Activated CD4-positive, alpha-beta T cell treated with anti-CD3 and anti-CD28 coated beads for 1 hour (primary cell): ENCODE measurements at places on chromosomes 3 and 15.

DNA sequence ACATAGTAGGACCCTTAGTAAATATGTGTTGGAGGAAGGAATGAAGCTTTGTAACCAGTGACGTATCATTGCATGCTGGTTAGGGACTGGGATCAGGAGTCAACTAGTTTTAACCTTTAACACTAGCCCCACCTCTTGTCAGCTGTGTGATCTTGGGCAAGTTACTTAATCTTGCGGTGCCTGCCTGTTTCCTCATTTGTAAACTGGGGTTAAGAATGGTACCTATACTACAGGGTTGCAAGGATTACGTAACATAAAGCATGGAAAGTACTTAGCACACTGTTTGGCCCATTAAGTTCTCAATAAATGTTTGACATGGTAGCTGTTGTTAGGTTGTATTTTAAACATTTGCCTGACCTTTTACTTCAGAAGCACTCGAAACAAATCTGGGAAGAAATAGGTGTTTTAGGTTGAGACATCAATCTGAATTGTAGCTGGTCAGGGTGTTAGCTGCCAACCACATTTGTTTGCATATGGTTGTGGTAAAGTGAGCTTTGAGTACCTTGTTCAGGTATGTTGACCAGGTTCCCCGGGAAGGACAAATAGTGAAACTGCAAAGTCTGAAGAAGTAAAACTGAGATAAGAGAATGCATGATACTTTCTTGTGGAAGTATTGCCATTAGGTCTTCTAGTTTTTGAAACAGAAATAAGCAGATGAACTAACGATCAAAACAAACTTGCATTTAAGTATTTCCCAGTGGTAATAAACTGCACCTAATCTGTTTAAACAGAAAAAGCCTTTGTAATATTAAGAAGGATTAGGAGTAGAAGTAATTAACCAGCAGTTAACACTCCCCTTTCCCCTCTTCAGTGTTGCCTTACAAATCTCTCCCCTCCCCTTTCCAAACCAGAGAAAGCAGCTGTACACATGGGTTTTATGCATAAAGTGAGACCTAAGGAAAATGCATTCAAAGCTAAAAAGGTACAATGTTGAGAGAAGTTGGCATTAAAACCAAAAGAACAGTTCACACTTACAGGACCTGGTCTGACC is 25.8 kb upstream of the SCAANT1 start:
- no peak for DNase-seq

- DNase-seq: no peak
Measured at GRCh38 chr3:127997016-127997415, 55.2 kb upstream of the SEC61A1 start.

DNA sequence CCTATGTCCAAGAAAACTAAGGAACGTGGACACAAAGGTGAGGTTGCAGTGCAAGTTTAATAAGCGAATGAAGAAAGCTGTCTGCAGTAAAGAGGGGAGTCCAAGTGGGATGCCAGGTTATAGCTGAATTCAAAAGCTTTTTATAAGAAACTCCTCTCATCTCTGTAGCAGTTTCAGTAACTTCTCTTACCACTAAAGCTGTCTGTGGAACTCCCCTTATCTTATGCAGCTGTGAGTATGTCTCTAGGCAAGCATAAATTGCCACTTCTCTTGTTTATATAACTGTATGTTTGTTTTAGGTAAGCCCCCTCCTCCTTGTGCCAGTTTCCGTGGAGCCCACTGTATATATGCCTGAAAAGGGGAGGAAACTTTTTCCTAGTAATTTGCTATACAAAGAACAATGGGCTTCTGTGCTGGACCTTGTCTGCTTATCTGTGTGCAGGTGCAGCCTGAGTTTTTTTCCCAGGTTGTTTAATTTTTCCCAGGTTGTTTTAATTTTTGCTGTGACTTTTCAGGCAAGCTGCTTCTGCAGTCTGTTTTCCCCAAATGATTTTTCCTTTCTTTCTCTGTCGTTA is 875.1 kb upstream of the EPHA6 start:
- DNase-seq: no peak

GRCh38 chr3:101171681-101172191 is 148.6 kb downstream of the IMPG2 start:
- no peak for DNase-seq

DNA sequence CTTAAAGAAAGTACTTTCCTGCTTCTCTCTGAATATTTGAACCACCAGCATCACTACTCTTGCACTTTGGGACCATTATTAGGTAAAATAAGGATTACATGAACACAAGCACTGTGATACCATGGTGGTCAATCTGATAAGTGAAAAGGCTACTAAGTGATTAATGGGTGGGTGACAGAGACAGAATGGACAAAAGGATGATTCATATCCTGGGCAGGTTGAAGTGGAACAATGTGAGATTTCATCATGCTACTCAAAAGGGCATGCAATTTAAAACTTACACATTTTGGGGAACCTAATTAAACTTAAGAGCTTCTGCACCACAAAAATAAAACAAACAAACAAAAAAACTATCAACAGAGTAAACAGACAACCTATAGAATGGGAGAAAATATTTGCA is 172.0 kb upstream of the CD96 start:
- DNase-seq: no peak

- no peak for DNase-seq
Measured at GRCh38 chr15:48459571-48460442, 128.6 kb downstream of the DUT start.

DNA sequence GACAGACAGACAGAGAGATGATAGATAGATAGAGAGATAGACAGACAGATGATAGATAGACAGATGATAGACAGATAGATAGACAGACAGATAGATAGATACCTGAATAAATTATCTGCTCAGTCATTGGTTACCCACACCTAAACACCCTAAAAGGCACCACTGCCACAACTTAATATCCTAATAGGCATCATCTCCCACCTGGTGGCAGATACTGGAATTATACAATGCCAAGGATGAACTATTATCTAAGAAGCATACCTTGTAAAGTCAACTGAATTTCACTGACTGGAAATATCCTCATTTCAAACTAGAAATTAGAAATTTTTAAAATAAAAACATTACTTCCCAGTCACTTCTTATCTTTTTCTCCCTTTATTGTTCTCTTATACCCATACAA is 19.4 kb upstream of the ATP8B4 start:
- no peak for DNase-seq

DNA sequence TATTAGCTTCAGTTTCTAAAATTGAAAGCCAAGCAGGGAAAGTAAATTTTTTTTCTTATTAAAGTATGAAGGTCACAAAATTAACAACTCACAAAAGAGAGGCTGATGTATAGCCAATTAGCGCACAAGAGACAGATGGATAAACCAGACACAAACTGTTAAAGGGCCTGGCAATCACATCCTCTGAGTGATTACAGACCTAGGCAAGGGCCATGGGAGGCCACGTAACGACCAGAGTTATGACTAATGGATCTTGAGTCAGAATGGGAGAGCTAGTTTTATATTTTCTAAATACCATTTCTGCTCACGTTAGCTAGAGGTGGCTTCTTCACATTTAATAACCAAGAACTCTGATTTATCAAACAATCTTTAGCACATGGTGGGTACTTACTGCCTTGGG is 17.8 kb upstream of the SCAMP5 start:
- no peak for DNase-seq

- DNase-seq: peak; percentile 16
Measured at GRCh38 chr3:71725271-71725991, at the start of gene EIF4E3. Gene EIF4E3, minus strand, starts transcription at chr3:71725402. Its CDS starts 35 bp downstream, at chr3:71725367.

DNA sequence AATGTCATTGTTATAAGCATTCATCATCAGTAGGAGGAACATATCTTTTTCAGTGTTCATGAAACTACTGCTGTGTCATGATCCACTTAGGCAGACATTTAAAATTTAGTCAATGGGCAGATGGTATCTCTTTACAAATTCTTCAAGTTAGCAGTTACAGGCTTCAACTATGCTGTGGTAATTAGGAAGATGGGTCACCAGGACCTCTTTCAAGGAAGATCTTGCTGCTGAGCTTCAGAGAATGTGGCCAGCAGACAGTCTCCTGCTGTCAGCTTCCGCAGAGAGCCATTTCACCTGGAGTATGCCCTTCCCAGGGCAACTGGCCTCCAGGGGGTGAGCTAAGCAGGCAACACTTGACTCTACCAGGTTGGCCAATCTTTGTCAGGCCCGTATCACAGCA is 19.4 kb downstream of the IFT57 start:
- no peak for DNase-seq

DNA sequence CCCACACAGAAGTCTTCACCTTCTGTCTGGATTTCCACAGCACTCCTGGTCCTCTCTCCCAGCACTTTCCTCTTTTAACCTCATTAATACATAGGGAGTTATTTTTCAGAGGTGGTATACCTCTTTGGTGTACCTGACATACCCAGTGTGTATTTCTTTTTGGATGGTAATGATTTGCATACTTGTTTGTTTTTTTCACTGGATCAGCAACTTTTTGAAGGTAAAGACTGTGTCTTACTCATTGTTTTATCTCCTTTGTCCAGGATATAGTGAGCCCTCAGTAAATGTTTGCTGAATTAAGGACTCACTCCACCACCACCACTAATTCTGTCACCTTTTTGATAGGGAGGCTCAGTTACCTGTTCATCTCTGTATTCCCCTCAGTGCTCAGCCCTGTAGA is 52.1 kb downstream of the SACM1L start:
- DNase-seq: no peak

- no peak for DNase-seq
Measured at GRCh38 chr3:196971094-196971698, 2.6 kb upstream of the PIGZ start.

GRCh38 chr3:49119036-49119435 is 1.6 kb downstream of the USP19 start:
- no peak for DNase-seq
